Naive thymus-derived CD8-positive, alpha-beta T cell (primary cell): ENCODE measurements at places on chromosomes 7 and 10. TPM values are rescaled to one million over a fixed set of nuclear protein-coding genes. Genes with fewer than 3 reads are reported as not detected.

- no peak for DNase-seq
These were observed 276.4 kb upstream of the COBL start for GRCh38 chr7:51592842-51593599.

GRCh38 chr10:114239117-114239993 lies at the start of gene VWA2:
Gene VWA2, plus strand, starts transcription at chr10:114239254. Its CDS starts 9,460 bp downstream, at chr10:114248714.
- DNase-seq: peak; percentile 18

DNA sequence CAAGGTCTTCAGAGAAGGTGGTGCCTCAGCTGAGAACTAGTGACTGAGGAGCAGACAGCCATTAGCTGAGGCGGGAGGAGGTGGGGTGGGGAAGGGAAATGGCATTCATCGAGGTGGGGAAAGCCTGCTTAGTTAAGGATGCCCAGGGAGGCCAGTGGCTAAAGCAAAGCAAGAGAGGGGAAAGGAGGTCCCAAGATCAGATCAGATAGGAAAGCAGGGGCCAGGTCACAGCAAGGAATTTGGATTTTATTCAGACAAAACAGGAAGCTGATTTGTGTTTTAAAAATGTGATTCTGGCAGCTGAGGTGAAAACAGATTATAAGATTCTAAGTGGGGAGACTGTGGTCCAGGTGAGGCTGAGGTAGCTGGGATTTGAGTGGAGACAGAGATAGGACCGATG lies 45.8 kb downstream of the CNNM1 start:
- DNase-seq: no peak

DNA sequence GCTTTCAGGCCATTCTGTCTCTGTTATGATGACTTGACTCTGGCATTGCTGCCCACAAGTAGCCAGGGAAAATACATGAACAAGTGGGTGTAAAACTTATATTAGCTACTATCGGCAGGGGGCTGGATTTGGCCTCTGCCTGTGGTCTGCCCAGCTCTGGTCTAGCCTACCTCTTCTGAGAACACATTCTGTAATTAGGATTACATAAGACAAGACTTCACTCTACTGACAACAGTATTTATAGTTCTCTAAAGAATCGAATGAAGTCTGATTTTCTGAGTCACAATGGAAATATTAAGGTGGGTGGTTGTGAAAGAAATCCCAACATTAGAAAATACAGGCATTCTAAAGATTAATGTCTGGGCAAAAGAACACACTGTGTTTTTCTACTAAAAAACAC lies 55.5 kb downstream of the DLD start:
- DNase-seq: no peak

- no peak for DNase-seq
These were observed 29.9 kb downstream of the LRRC20 start for GRCh38 chr10:70352401-70353097.

DNA sequence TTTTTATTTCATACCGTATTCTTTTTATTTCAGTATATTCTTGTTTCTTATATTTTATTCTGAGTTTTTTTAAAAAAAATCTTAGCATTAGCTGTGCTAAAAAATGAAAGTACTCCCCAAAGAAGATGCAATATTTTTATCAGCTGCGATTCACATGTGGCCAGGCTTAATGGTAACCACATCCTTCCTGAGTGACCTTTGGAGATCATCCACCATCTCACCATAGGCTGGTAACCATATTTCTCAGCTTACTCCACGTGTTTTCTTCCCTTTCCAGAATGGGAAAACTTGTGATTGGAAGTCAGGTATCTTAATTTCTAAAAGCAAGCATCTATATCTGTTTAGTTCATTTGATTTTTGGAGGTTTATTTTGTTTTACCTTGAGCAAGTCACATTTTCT lies 18.8 kb upstream of the LIPM start:
- DNase-seq: no peak

DNA sequence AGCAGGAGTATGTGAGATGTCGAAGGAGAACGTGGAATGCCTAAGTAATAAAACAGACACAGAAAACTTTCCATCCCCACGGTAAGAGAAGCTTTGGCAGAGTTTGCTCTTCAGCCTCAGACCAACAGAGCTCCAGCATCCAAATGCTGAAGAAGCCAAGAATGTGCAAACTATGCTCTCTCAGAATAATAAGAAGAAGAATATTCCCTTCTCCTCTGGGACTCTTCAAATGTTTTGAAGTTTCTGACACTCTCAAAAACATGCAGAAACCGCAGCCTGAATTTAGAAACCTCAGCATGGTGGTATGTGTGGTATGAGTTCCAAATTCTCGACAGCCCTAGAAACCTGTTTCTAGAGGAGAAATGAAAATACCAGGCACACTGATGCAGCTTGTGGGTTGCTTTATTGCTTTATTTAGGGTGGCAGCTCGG lies 113.3 kb downstream of the KCNMA1 start:
- DNase-seq: no peak

- DNase-seq: no peak
These were observed 121.6 kb upstream of the ZNF92 start for GRCh38 chr7:65251851-65252620.

DNA sequence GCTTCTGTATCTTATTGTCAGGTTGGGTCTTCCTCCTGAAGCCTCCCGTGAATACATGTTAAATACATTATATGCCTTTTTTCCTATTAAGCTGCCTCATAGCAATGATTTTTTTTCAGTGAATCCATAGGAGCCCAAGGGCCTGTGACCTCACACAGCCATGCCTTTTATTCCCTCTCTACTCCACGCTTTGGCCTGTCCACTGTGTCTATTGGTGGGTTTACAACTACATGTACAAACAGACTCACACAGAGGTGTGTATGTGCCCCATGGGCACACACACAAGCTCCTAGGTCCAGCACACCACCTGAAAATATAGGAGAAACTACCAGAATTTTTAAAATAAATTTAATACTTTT lies 560.4 kb downstream of the IPMK start:
- DNase-seq: no peak

- DNase-seq: no peak
These were observed 52.3 kb upstream of the TMEM229A start for GRCh38 chr7:124085179-124085578.

- DNase-seq: no peak
These were observed 101.4 kb downstream of the SEMA3E start for GRCh38 chr7:83547526-83547925.

DNA sequence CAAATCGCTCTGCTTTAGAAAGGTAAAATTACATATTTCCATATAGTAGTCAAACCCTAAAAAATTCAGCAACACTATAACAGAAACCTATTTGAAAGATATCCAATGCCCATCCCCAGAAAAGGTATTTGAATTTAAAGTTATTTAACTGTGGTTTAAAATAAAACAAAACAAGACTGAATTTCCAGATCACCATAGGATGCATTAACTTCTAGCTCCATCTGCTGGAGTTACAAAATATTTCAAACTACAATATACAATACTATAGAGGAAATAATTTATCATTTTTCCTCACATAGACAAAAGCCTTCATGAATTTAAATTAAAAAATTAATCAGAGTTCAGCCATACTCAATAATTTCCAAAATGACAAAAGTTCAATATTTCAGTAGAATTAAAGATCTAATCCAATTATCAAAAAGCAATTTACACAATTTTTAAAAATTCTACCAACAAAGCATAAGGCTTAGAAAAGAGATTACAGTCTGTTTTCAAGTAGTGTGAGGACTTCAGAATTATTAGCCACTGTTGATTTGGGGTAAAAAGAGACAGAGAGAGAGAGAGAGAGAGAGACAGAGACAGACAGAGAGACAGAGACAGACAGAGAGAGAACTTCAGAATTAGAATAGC lies 75.9 kb downstream of the LMBR1 start:
- no peak for DNase-seq

DNA sequence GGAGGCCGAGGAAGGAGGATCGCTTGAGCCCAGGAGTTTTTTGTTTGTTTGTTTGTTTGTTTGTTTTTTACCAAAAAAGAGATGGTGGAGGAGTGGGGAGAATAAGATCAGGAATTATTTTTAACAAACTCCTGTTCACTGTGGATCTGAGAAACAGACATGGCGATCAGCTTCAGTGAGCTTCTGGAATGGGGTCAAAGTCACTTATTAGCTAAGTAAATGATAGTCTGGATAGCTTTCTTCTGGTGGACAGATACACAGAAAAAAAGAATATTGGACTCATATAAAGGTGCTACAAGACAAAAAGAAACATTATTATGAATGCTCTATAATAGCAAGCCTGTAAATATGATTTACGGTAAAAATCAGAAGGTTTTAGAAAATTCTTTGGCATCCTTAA lies 85.1 kb downstream of the POU6F2 start:
- DNase-seq: no peak

- no peak for DNase-seq
These were observed 10.3 kb upstream of the INSIG1 start for GRCh38 chr7:155287284-155287935.

DNA sequence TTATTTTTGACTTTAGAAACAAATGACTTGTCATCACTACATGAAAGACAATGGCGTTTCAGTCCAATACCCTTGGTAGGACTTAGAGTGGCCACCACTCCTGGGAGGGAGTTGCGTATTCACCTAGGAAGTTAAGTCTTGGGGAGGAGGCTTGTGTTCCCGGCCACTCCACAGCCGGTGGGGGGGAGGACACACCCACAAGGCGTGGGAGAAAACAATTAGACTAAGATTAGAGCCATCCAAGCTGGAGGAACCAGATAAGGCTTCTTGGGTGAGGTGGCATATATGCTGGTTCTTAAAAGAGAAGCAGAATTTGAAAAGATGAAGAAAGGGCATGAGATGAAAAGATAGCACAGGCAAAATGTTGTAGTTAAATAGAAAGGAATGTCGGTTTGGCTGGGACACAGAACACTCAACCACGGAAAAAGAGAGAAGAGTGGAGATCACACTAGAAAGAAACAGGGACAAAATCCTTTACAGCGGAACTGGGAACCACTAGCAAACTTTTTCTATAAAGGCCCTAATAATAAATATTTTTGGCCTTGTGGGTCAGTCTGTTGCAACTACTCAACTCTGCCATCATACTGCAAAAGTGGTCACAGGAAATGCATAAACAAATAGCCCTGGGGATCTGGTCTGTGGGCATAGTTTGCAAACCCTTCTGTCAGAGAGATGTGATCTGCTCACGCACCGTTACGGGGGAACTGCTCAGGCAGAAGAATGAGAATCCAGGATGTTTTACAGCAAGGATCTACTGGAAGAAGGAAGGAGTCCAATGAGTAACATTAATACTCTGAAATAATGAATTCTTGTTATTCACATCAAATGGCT lies 651.8 kb downstream of the PARD3 start:
- DNase-seq: no peak

DNA sequence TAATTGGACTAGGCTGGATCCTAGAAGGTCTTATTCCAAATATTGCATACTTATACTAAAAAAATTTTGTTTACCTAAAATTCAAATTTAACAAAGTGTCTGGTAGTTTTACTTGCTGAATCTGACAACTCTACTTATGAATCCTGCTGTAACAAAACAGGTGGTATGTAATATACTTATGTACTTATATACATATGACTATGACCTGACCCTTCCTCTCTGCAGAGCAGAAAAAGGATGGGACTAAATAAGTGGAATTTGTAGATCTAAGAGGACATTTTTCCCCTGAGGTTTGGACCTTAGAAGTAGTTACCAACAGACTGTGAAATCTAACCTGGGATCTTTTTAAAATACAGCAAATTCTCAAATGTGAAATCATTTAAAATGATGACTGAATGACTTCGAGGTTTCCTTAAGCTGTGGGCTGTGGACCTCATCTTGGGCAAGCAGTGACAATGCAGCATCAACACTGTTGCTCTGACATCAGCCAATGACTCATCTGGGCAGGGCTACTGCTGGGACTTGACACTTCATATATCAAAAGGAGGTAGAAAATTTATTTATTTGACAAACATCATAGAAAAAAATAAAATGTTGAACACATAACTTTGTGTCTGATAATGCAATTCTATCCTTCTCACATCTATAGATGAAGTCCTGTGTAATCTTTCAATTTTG lies 73.6 kb downstream of the RELN start:
- no peak for DNase-seq

- no peak for DNase-seq
These were observed 16.2 kb downstream of the CPVL start for GRCh38 chr7:29130096-29130495.

DNA sequence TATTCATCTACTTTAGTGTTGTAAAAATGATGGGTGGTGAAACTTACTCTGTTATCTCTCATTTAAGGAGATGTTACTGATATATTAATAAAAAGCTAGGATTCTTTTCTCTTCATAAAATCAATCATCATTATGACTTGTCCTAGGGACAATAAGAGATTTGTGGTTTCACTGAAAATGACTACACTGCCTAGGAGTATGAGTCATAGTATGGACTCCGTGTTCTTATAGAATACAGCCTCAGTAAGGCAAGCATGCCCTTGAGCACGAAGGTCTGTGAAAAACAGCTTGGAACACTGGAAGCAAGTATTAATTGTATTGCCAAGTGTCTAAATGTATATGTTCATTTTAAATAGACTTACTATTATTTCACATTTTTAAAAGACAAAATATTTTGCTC lies 749.2 kb upstream of the PCDH15 start:
- DNase-seq: no peak

GRCh38 chr10:31927884-31928548 lies 615 bp downstream of the ARHGAP12 start:
- DNase-seq: peak; percentile 46

- no peak for DNase-seq
These were observed 19.6 kb downstream of the SVIL start for GRCh38 chr10:29615195-29615594.

DNA sequence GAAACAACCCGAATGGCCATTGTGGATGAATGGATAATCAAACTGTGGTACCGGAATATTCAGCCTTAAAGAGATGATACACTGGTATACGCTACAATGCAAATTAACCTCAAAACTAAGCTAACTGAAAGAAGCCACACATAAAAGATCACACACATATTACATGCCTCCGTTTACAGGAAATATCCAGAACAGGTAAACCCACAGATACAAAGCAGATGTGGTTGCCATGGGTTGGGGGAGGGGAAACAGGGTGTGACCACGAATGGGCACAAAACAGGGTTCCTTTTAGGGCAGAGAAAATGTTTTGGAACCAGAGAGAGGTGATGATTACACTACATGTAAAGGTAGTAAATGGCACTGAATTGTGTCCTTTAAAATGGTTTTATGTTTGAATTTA lies 16.6 kb downstream of the ESYT2 start:
- peak; percentile 96 for DNase-seq

The ACTL6B gene
- polyA plus RNA-seq: not detected

The CALML3 gene
- not detected for polyA plus RNA-seq

The PTPN20 gene
- polyA plus RNA-seq: 1.9 TPM

The PBLD gene
- 1.3 TPM for polyA plus RNA-seq

The NKX1-2 gene
- not detected for polyA plus RNA-seq

The TMEM270 gene
- not detected for polyA plus RNA-seq

The NFE2L3 gene
- polyA plus RNA-seq: 1.4 TPM

The SYT15 gene
- 0.12 TPM for polyA plus RNA-seq
